ENCODE measurements at places on chromosomes 5 and 9.

DNA sequence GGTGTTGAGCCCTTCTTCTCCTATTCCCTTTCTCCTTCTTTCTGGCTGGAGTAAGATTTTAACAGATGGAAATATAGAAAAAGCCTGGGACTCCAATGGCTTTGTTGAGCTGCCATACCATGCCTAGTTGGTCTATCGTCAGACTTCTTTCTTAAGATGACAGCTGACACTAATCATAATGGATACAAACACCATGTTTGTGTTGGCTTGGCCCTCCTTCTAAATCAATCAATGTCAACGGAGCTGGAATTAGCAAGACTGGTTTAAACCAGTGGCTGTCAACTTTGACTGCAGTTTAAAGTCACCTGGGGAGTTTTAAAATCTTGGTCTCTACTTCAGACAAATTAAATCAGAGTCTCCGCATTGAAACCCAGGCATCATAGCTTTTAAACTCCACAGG is 264.5 kb upstream of the PRR16 start:
- DNase-seq = no peak

DNA sequence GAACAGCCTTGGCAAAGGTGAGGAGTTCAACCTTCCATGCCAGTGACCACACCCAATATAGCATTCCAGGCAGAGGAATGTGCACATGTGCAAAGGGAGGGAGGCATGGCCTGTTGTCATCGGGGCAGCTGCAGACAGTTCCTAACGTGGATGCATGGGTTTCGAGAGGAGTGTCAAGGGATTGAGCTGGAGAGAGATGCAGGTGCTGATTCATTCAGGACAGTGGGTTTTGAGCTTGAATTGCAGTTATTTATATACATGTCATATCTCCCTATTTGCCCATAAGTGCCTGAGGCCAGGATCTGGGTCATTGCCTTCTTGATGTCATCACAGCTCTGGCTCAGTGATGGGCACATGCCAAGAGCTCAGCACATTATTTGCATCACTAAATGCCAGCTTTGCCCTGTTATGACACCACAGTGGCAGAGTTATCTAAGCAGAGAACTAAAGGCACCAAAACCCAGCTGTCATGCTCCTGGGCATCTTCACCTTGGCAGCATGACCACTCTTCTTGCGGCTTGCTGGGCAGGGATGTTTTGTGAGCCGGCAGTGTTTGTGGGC is 278.0 kb downstream of the NTRK2 start:
- no peak for DNase-seq

DNA sequence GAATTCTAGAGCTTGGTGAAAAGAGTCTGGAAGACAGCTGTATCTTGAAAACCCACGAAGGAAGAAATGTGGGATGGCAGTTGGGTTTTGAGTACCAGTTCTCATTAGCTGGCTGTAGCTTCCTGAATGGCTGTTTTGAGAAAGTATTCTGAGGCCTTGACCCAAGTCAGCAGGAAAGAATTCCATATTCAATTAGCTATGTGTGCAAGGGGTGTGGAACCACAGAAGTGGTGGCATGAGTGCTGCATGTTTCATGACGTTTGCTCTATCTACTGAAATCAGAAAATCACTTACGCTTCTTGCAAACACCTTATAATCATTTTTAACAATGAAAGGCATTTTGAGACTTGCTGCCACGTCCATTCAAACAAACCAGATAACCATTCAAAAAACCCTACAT is 69.1 kb downstream of the TRPM3 start:
- DNase-seq = no peak

DNA sequence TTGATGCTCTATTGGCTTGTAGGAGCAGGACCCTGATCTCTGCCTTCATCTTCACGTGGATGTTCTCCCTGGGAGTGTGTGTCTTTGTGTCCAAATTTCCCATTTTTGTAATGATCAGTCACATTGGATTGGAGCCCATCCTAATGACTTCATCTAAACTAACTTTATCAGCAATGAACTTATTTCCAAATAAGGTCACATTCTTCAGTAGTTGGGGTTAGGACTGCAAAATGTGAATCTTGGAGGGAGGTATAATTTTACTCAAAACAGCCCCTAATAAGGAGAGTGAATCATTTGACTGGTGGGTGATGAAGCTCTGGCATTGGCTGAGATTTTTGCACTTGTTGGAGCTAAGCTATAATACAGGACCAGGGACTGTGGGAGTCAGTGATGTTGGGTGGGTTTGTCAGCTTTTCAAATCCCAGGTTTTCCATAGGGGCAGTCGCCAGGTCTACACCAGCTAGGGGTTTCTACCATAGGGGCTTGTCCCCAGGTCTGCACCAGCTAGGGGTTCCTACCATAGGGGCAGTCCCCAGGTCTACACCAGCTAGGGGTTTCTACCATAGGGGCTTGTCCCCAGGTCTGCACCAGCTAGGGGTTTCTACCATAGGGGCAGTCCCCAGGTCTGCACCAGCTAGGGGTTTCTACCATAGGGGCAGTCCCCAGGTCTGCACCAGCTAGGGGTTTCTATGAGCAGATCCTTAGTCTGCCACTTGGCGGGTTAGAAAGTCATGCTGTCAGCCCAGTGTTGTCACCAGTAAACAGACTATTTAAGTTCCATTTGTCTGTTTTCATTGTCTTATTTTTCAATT is 382.6 kb upstream of the DAP start:
- DNase-seq = no peak

DNA sequence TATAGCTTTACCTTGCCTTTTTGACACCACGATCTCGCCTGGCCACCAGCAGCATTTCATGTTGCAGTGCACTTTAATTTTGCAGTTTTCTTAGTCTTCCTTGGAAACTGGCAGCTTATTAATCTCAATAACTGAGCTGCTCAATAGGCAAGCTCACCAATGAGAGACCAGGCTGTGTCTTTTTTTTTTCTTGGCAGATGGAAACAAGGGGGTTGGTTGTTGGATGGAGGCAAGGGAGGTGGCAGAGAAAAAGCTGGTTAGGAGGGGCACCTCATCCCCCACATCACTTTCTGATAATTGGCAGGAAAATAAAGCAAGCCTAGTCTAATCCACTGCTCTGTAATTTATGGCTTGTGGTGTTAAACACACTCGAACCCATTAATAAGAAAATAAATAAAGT is 324.5 kb upstream of the WWC1 start:
- no peak for DNase-seq
